ENCODE measurements at places on chromosomes 3 and 15. TPM values are rescaled to one million over a fixed set of nuclear protein-coding genes. Genes with fewer than 3 reads are reported as not detected.

Gene DPPA2
- not detected for polyA plus RNA-seq

Gene ARPIN
- polyA plus RNA-seq: 8.8 TPM

Gene PRSS50
- polyA plus RNA-seq: not detected

Gene TLR9
- polyA plus RNA-seq: not detected

Gene LRRC31
- polyA plus RNA-seq: not detected

Gene LSAMP
- polyA plus RNA-seq: 7.9 TPM

Gene RASL12
- polyA plus RNA-seq: 0.19 TPM

Gene ZWILCH
- polyA plus RNA-seq: 10.5 TPM

Gene INSYN1
- polyA plus RNA-seq: 0.49 TPM
